ENCODE measurements at places on chromosomes 3 and 15.
A peak's percentile ranks its signal among the peaks of the same experiment; 100 is the strongest.

DNA sequence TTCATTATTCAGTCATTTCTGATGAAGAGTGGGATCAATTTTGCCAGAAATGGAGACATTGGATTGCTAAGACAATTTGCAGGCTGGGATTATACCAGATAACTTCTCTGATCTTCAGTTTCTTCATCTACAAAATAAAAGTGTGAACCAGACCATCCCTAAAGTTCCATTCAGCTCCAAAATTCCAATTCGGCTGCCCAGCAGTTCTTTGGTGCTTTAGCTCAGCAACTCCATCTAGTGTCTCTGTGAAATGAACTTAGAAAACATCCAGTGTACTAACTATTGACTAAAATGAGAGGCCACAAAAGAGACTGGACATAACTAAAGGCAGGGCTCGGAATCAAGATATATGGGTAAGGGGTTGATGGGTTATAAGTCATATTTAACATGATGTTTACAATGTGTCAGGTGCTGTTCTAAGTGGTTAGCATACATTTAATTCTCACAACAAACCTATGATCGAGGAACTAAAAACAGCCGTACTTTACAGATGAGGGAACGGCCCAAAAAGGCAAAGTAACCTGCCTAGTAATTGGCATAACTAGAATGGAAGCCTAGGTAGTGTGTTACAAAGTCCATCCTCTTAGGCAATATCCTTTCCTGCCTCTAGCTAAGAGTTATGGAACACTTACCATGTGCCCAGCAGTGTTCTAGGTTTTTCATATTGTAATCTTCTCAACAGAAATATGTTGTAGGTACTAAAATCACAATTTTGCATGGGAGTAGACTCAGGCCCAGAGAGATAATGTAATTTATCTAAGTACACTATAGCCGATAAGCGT is 17.0 kb downstream of the THAP10 start:
- peak; percentile 54 for DNase-seq

- peak; percentile 57 for DNase-seq
These were observed 24.3 kb upstream of the PTX3 start for GRCh38 chr3:157412323-157412855.

DNA sequence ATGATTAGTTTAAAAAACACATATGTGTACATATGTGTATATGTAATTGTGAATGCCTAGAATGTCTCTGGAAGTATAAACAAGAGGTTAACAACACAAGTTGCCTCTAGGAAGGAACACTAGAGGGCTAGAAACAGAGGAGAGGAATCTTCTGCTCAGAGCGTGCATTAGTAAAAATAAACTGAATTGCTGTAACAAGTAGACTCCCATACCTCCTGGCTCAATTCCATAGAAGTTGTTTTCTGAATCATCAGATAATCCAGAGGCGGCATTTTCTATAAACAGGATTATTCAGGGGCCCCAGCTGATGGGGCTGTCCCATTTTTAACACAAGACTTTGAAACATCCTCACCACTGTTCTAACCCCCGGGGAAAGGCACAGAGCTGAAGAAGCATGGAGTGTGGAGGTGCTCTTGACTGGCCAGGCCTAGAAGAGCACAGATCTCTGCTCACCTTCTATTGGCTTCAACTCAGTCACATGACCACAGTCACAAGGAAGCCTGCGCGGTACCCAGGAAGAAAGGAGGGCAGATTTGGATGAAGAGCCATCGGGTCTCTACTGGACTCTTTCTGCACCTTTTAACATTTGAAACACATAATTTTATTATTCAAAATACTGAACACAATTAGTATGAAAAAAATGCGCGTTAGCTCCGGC is 145.7 kb downstream of the TLE3 start:
- peak; percentile 2 for DNase-seq

- DNase-seq, result no peak
These were observed 135.4 kb upstream of the MB21D2 start for GRCh38 chr3:193053046-193053435.

- DNase-seq, result no peak
These were observed 515.5 kb downstream of the CADM2 start for GRCh38 chr3:85474241-85474640.

DNA sequence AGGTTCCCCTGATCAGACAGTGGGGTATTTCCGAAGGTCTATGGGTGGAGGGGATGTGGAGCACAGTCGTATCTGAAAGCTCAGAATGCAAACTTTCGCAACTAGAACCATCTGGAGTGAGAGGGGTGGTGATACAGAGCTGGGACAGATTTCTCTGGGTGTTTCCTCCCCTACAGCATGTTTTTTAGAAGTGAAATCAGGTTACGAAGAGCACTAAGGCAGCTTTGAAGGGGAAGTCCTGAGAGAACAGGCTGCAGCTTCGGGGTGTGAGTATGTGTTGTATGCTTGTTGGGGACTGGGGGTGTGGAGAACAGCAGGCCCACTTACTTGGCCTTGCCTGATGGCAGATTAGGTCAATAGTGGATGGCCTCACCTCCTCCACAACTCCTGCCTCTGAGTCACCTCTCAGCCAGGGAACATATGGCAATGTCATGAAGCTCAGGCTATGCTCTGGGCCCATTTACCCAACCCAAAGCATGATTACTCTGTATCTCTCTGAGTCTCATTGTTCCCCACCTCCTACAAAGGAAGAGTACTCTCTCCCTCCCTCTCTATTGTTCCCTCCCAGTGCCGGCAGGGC is 107.2 kb upstream of the RASGRP1 start:
- no peak for DNase-seq

DNA sequence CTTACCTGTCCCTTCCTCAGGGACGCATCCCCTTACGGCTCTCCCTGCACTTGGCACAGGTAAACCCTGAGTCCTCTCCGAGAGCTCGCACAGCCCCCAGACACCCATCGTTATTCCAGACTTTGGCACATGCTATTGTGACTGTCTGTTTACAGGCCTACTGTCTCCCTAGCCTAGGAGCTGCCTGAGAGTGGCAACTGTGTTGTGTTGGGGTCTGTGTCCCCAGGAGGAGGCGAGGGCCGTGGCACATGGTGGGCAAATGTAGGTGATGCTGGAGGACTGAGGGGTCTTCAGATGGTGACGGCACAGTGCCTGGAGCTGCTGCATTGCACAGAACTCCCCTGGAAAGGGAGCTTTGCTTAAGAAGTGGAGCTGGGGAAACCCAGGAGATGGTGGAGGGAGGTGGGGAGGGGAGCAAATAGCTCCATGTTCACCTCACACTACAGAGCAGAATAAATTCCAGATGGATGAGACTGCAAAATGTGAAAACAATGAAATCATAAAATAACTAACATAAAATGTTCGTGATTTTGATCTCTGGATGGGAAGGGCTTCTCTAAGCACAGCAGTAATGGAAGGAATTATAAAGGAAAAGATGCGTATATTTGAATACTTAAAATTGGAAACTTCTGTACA is 96.5 kb downstream of the SMAD6 start:
- DNase-seq, result no peak

DNA sequence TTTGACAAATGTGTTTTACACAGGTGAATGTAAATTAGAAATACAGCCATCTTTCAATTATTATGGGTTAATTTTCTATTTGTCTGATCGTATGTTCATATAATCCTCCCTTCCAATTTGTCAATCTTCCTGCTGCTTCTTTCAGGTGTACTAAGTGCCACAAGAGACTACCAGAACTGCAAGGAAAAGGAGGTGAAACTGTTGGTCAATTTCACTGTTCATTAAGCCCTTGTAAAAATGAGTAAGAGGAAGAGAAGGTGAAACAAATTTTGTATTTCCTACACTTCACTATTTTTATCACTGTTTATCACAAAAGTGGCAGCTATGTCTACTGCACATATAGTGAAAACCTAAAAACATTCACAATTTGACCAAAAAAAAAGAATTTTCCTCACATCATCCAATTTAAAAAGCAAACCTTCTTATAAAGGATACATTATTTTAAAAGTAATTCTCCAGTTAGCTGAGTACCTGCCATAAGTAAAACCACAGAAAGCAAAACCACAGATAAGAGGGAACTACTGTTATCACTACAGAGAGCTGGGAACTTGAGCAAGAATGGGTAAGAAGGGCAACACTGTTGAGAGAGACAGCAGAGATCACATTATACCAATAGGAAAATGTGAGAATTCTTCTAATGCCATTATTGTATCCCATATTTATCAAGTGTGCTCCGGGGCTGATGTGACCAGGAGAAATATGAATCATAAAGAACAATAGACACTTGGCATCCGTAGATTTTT is 163.0 kb downstream of the TBC1D5 start:
- no peak for DNase-seq

DNA sequence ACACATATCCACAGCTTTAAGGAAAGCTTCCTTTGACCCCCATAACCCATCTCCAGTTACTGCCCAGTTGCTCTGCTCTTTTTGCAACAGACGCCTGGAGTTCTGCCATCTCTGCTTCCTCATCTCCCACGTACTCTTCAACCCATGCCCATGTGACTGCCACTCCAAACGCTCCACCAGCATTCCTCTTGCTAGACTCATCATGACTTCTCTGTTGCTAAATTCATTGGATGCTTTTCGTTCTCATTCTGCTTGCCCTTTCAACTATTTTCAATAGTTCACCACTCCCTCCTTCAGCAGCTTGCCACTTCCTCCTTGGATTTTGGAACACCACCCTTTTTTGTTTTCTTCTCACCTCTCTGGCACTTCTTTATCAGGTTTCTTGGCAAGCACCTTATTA is 2.7 kb upstream of the KNSTRN start:
- peak; percentile 99 for DNase-seq

- DNase-seq, result peak; percentile 12
These were observed 147.8 kb downstream of the PLCL2 start for GRCh38 chr3:17032407-17033034.

DNA sequence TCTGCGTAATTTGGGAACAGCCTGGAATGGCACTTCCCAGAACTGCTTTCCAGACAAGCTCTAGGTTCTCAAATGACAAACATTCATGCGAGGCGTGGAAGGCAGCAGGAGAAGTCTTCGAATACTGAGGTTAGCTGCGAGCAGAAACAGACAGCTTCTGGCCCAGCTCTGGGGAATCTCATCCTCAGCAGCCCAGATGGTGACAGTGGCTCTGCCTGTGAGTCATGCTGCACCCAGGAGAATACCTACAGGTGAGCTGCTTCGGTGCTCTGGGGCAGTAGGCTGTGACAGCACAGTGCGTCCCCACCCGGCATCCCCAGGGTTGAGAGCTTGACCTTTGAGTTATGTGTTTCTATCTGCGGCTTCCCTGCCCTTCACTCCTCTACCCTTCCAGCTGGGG is 258.6 kb downstream of the KLF13 start:
- DNase-seq, result no peak

DNA sequence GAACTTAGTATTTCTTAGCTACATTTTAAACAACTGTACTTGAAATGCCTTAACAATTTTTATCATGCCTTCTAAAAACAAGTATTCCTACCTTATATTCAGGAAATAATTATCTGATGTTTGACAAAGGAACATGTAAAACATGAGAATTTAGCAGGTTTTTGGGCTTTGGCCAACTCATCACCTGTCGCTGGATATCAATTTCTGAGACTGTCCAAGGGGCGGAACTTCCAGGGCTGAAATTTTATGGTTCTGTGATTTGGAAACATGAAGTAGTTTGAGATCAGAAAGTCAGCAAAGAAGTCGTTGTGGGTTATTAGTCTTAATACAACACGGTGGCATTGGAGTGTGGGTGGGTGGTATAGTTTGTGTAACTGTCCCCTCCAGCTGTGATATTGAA is 282.2 kb upstream of the LRRN1 start:
- no peak for DNase-seq

- peak; percentile 42 for DNase-seq
These were observed 16.4 kb downstream of the CLK3 start for GRCh38 chr15:74631935-74632560.

- no peak for DNase-seq
These were observed 26.3 kb downstream of the SCN11A start for GRCh38 chr3:39025222-39025970.

DNA sequence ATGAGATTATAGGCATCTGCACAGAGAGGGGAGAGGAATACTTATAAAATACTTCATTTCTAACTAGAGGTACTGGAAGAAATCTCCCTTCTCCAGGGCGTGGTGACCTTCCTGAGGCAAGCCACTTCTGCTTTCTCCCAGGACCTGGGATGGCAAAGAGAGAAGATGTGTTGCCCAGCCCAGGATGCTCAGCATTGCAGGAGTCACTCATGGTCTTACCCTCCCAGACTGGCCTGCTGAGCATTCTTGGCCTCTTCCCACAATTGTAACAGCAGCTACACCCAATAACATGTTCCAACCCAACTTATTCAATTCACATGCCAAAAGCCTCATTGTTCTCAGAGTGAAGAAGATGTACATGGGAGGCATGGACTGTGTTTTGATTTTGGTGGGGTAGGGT is 37.9 kb downstream of the IL20RB start:
- DNase-seq, result no peak

DNA sequence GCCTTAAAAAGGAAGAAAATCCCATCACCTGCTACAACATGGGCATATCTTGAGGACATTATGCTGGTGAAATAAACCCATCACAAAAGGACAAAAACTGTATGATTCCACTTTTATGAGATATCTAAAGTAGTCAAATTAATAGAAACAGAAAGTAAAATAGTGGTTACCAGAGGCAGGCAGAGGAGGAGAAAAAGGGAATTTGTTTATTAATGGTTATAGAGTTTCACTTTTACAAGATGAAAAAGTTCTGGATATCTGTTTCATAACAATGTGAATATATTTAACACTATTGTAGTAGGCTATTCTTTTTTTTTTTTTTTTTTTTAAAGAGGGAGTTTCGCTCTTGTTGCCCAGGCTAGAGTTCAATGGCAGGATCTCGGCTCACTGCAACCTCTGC is 40.4 kb downstream of the DPH3 start:
- no peak for DNase-seq

DNA sequence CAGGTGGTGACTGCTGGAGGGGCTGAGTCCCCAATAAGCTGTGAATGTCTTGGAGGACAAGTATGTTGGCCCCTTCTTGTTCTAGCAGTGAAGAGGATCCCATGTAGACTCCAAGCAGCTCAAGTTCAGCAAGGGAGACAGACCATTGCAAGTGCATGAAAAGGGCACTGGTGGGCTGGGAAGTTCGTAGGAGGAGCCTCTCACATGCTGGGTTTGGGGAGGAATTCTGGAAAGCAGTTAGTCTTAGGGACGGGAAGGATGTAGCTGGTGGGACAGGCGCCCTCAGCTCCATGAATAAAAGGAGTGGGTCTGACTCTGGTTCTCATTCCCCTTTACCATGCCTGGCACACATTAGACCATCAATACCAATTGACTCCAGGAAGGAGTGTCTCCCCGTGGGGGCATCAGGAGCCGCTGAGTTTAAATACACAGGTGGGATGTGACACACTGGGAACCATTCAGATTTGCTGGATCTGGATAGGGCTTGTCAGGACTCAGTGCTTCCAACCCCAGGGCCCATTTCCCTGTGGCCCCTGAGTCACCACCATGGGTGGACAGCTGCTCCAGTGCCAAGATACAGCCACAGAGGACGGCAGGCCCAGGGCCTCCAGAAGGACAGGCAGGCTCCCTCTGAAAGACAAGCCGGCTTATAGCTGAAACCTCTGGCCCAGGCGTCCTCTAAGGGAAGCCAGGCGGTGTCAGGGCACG is 552 bp upstream of the XYLB start:
- no peak for DNase-seq

Measured in LHCN-M2 (cell line).